Omental fat pad (tissue), 4 donors: ENCODE measurements at places on chromosomes 5 and 9. TPM values are rescaled to one million over a fixed set of nuclear protein-coding genes. Genes with fewer than 3 reads are reported as not detected.

The CCL21 gene
- total RNA-seq = 59.2 TPM

The KIF27 gene
- 5.7 TPM for total RNA-seq

DNA sequence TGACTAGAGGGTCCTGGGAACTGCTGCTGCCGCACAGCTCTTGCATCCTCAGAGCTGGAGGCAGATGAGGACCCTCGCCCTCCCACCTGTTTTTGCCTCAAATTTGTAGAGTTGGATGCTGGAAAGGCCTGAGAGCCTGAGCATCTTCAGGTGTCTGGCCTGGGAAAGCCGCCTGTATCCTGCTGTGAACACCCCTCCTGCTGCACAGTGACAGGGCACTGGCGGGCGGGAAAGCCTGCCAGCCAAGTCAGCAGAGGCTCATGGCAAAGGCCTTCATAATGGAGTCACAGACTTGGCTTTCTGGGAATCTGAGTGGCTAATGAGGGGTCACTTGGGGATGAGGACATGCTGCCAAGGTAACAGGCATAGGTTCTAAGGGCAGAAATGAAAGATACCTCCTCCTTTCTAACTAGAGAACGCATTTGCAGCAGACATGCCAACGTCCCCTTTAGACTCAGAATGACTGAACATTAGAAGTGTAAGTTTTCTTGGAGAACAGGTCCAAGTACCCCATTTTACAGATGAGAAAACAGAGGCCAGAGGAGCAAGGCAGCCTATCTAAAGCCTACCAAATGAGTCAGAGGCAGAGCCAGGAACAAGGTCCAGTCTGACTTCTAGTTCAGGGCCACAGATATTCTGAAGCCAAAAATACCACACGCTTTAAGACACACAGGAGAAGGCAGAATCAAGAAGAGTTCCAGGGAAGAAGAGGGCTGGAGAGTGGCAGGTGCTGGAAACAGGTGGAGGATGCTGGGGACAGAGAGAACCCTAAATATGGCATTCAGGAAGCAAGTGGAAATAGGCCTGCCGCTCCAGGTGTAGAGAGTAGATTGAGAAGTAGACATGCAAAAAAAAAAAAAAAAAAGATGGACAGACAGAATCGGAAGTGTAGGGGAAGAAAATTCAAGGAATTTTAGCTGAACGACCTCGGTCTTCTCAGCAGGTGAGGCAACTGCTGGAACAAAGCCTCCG lies 44.1 kb downstream of the EPB41L4B start:
- DNase-seq = no peak

The SPATA31E1 gene
- not detected for total RNA-seq

GRCh38 chr5:63554191-63554590 lies 408.1 kb downstream of the HTR1A start:
- DNase-seq = no peak

DNA sequence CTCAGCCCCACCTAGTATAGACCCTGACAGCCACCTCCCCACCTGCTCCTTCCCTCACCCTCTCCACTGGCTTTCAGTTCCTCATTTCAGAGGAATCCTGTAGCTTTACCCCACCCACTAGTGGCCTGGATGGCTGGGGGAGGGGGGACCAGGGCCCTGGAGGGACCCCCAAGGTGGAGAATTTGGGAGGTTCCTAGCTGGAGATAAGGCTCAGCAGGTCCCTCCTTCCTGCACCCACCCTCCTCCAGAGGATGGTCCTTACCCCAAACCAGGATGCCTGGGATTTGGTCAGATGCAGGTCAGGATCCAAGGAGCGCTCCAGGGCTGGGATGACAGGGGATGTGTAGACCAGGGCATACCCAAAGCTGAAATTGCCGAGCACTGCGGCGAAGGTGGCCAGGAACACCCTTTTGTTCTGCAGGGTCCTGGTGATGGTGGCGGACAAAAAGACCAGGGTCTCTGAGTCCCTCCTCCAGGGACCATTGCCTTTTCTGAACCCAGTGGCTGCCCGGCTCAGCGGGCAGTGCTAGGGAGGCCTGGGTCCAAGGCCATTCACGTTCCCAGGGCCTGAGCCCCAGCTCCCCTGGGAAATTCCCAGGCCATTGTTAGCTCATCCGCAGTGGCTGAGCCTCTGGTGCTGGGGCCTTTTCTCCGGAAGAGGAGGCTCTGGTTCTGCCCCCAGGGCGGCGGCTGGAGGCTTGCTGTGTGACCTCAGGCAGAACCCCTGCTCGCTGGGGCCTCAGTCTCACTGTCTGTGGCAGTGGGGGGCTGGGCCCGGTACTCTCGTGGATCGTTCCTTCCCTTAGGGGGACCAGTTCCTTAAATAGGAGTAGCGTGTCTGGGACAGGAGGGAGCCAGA lies 678 bp downstream of the SLC2A6 start:
- no peak for DNase-seq

- DNase-seq = peak; percentile 47
Measured at GRCh38 chr5:157464519-157465171, 4.6 kb downstream of the NIPAL4 start.

- DNase-seq = no peak
Measured at GRCh38 chr5:137611011-137611580, 112.0 kb upstream of the SPOCK1 start.

GRCh38 chr9:21510806-21511205 lies 28.7 kb upstream of the IFNE start:
- DNase-seq = no peak

- DNase-seq = no peak
Measured at GRCh38 chr9:107285286-107285685, 2.2 kb downstream of the RAD23B start.

DNA sequence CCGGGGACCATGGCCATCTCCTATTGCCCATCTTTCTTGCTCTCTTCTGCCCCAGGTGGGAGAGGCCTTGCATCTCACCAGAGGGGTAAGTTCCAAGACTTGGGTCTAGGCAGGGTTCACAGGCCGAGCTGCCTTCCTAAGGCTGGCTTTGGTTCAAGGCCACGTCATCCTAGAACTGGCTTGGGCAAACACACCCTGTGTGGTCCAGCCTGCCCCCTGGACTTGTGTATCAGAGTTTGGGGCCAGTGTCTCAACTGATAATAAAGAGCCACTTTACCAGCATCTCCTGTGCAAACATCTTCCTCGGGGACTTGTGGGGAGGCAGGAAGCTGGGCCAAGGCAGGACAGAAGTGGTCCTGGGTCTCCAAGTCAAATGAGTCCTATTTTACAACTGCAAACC lies 17.8 kb downstream of the BOD1 start:
- DNase-seq = no peak
